Muscle of leg (tissue), 16 donors: ENCODE measurements at places on chromosomes 6 and 20. TPM values are rescaled to one million over a fixed set of nuclear protein-coding genes. Genes with fewer than 3 reads are reported as not detected.

GRCh38 chr20:39036851-39037250, 74.7 kb downstream of the DHX35 start:
- no peak for DNase-seq

GRCh38 chr6:145539831-145540230, 195.5 kb downstream of the EPM2A start:
- DNase-seq = no peak

DNA sequence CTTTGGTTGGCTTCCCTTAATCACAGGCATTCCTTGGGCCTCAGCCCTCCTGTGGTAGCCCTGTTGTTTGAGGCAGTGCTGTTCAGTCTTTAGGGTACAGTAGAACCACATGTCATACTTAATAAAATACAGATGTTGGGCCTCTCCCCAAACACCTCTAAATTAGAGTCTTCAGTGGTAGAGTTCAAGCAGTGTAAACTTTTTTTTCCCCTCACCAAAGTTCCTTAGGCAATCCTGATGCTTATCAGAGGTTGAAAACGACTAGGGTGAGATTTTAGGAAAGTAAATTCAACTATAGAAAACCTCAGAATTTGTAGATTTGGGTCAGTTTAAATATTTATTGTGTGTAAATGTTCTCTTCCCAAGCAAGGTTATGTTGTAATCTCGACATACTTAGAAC, 44.6 kb downstream of the BLTP3A start:
- DNase-seq = no peak

GRCh38 chr6:148414092-148414489, 71.5 kb downstream of the SASH1 start:
- no peak for DNase-seq

DNA sequence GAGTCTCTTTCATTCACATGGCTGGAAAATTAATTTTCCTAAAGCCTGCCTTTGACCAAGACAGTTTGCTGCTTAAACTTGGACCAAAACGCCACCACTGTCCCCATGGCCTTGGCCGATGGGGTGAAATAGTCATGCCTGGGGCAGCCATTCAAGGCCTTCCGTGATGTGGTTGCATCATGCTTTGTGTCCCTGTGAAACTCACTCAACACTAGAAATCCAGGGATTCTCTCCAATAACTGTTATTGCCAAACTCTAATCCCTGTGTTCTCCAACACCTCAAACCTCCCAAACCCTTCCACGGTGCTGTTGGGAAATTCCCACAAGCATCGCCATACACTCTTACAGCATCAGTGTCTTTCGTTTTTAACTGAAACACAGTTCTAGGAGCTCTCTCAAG, 1.4 kb upstream of the TXNDC5 start:
- peak; percentile 26 for DNase-seq

GRCh38 chr6:163231356-163232014, 183.0 kb upstream of the QKI start:
- DNase-seq = no peak

DNA sequence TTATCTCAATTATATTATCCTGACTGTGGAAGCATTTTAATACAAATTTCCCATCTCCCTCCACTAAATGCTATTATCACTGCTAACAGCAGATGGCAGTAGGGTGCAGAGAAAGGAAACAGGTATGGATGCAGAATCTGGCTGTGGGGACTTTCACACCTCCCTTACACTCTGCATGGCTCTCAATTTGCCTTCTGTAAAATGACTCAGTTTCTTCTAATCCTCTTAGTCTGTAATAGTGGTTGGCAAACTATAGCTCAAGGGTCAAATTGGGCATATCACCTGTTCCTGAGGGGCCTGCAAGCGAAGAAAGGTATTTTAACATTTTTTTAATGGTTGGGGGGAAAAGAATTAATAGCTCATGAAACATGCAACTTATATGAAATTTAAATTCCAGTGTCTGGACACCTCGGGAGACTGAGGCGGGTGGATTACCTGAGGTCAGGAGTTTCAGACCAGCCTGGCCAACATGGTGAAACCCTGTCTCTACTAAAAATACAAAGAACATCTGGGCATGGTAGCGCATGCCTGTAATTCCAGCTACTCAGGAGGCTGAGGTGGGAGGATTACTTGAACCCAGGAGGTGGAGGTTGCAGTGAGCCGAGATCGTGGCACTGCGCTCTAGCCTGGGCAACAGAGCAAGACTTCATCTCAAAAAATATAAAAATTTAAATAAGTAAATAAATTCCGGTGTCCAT, 83.5 kb downstream of the ZMYND8 start:
- peak; percentile 88 for DNase-seq

DNA sequence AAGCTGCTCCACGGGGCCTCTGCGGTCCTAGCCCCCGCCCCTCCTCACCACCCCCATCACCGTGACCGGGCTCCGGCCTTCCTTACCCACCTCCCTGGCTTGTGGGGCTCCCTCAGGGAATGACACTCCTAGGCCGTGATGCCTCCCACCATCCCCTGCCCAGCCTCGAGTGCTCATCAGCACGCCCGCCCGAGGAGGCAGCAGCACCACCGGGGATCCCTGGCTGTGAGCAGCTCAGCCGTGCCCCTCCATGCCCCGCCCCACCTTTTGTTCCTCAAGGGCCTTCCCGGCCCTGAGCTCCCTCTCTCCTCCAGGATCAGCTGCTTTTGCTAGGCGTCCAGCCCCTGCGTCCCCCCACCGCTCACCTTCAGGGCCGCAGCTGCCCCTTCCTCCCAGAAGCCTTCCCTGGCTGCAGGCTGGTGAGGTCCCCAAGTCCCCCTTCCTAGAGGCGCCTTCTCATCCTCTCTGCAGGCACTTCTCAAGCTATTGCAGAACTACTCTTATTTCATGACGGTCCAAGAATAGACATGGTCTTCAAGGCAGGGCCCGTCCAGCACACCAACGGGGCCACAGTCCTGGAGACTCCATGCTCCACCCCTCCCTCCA, 3.0 kb downstream of the FNDC11 start:
- DNase-seq = no peak

SEL1L2 gene
- total RNA-seq = not detected

GRCh38 chr6:24053057-24053456, 73.0 kb upstream of the NRSN1 start:
- peak; percentile 11 for DNase-seq

GRCh38 chr6:121305957-121306607, 28.2 kb downstream of the TBC1D32 start:
- peak; percentile 18 for DNase-seq

- no peak for DNase-seq
These were observed 124.0 kb downstream of the ZMYND8 start for GRCh38 chr20:47232518-47232917.

GRCh38 chr6:37060195-37060559, 54.7 kb downstream of the FGD2 start:
- DNase-seq = no peak
